Activated naive CD8-positive, alpha-beta T cell treated with anti-CD3 and anti-CD28 coated beads, Interleukin-2, amount 10 ng/mL, durations not matched to agents 7 days and 5 days (primary cell): ENCODE measurements at places on chromosomes 4 and X. TPM values are rescaled to one million over a fixed set of nuclear protein-coding genes. Genes with fewer than 3 reads are reported as not detected.

Gene GRIA3
- total RNA-seq, result 0.54 TPM

Gene MUC7
- total RNA-seq, result not detected

- no peaks in the 10 kb centered on the region for H3K27me3 ChIP-seq
- no peak overlapping the region for H3K4me3 ChIP-seq
- H3K36me3 ChIP-seq, result no peaks in the 10 kb centered on the region
- no peak for DNase-seq
Measured at GRCh38 chr4:93469560-93469959, 359.0 kb upstream of the ATOH1 start.

Gene XAGE2
- not detected for total RNA-seq
